ENCODE measurements at places on chromosomes 3 and 15.

DNA sequence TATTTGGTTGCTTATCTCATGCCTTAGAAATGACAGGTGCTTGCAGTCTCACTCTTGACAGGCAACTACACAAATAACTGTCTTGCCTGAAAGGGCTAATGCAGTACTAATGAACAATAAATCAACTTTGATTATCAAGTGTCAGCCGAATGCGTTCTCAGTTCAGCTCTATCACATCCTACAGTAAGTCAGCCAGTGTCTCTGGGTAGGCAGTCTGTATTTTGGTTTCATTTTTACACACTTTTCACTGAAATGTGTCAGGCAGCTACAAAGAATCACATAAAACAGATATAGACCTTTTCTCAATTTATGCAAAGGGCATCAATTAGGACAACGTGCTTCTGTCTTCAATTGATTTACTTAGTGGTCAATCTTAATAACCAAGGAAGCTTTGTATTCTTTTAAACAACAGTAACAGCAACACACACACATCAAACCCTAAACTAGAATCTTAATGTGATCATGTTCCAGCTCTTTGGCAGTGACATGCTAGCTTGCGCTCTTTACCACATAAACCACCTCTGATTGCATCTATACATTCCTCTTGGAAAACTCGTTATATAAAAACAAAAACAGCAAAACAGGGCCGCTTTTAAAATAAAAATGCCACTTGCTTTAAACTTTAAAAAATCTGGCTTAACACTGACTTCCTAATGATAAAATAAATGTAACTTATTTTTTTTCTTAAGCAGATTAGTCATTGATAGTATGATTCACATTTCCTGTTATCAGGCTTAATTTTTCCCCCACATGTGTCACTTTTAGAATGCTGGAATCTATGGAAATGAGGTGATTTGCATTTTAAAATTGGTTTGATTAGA is 520.4 kb downstream of the FOXP1 start:
- DNase-seq: no peak

- DNase-seq: no peak
Measured at GRCh38 chr3:107264888-107265287, 112.4 kb upstream of the CCDC54 start.

- DNase-seq: no peak
Measured at GRCh38 chr3:189937302-189938127, 183.2 kb downstream of the P3H2 start.

- no peak for DNase-seq
Measured at GRCh38 chr15:69994429-69995205, 103.1 kb downstream of the TLE3 start.

DNA sequence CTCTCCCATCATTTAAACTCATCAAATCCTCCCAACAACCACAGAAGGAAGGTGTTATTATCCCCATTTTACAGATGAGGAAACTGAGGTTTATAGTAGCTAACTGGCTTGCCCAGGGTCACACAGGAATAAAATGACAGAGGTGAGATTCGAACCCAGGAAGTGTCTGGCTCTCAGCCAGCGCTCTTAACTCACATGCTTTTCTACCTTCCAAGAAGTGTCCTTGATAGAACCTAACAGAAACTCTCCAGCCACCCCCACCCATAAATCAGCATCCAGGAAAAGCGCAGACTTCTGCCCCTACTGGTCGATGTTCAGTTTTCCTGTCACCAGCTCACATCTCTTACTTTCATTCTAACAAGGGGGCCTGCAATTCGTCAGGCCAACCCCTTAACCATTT is 51.7 kb downstream of the SPATA12 start:
- no peak for DNase-seq

- DNase-seq: no peak
Measured at GRCh38 chr15:61401903-61402698, 173.0 kb upstream of the RORA start.

DNA sequence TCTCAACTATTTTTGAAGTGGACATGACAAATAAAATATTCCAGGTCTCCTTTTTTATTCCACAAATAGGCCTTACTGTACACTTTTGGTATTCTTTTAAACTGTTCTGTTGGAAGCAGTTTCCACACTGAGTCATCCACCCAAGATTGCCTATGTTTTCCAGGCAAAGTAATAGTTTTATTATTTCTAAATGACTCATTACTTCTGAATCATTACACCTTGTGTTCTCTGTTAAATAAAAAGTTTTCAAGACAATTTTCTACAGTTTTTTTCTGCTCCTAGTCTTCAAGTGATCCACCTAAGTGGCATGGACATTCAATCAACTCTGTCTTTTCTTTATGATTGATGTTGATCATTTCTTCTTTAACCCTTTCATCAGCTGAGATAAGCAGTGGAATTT is 26.5 kb downstream of the PPP2R3A start:
- no peak for DNase-seq

DNA sequence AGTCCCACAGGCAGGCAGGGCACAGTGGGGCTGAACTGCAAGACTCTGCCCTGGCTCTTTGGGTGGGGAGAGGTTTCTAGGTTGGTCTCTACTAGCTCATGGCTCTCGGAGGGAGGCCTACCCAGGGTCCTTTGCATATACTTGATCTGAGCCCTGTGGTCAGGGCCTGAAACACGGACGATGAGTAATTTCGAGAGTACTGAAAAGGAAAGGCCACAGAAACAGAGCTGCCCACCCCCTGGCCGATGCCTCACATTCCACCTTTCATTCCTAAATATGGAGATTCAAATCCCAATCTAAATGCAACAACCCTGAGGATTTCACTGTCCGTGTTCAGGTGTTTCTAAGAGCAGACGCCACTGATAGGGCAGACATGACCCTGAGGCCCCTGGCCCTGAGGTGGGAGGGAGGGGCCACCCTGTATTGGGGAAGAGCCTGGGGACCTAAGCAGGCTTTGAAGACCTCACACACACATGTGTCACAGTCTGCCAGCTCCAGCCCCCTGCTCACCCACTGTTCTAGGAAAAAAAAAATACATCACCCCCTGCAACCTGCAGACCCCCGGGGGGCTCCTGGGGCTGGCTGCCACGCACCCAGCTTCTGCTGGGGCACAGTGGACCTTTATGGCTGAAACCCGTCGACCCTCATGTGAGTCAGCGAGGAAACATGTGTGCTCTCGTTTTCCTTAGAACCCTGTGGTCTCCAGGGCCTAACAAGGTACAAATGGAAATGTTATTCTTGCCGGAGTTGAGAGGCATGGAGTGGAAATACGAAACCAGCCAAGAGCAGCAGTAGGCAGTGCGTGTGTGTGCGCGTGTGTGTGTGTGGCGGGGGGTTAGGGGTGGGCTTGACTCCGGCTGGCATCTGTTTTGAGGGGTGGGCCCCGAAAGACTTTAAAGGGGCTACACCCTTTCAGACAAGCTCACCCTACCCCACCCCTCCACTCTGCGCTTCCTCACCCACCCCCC is 112.7 kb downstream of the CHSY1 start:
- DNase-seq: no peak

DNA sequence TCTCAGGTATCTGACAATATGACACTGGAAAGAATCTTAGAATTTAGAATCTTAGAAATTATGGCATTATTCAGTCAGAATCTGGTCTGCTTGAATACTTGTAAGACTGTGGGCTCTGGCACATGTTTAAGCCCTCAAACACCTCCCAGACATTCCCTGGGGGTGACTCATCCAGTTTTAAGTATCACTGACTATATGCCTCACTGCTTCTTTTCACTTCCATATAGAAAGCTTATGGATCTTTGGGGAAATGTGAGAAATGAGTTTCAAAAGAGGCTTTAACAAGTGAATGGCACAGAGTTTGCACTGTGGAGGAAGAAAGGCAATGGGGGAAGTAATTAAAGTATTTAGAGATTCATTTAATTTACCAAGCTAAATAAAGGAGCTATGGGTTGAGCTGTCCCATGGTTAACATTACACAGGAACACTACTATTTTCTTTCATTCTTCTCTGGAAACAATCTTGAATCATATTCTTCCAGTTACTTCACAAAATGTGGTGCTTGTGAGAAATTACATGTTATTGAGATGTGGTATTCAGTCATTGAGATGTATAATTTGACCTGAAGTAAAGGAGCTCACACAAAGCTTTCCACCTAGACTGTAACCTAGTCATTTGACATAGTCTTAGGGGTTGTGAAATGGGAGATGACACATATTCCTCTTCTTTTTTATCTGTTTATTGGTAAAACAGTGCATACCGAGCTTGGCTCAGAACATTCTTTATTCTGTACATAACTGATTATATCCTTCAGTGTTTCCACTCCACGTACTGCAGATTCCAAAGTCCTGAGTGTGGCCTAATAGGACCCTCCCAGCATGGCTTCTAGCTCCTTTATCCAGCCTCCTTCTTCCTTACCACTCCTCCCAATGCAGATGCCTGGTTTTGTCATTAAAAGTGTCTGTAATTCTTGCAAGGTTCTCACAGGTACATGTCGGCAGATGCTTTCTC is 544.6 kb upstream of the NECTIN3 start:
- no peak for DNase-seq
